ENCODE measurements at places on chromosomes 6 and 20.

DNA sequence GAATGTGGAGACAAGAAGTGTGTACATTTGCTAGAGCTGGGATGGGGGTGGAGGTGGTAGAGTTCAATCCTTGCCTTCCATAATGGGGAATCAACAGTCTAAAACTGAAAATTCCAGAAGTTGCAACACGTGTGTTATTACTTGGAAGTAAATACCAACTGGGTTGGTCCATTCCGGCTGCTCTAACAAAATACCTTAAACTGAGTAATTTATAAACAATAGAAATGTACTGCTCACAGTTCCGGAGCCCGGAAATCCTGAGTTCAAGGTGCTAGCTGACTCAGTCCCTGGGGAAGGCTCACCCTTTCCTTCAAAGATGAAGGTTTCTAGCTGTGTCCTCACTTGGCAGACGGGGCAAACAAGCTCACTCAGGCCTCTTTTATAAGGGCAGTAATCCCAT, 59.0 kb downstream of the RIN2 start:
- DNase-seq, result no peak

GRCh38 chr6:119122336-119122735, 43.9 kb upstream of the FAM184A start:
- no peak for DNase-seq

DNA sequence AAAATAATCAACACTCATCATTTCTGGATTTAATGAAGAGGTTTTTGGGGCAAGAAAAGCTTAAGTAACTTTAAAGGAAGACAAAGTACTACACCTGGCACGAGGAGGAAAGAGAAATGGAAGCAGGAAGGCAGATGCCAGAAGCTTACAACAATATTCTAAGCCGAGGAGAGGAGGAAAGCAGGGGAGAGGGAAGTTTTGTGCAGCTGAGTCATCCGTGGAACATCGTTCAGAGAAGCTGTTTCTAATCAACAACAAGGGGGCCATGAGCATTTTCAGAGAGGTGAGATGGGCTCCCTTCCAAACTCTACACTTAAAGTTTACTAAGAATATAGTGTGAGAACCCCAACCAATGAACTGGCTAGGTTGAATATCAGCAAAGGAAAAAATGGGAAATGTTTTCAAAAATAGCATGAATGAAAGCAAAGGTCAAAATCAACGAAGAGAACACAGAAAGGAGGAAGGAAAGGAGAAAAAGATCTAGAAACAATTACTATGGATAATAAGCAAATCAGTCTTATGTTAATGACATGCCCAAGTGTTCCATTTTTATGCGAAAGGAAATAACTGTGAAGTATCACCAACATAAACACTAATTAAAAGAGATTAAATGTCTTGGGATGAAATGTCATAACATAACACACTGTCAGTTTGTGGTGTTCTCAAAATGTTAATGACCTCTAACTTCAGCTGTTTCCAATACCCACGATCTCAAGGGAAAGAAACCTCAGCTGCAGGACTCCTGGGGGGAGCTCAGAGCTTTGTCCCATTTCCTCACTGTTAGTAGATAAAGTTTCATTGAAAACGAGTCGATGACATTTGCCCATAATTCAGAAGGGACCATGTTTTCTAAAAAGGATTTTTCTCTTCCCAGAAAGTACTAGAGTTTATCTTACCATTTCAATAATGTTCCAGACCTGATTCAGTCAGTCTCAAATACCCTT, 203.4 kb upstream of the STXBP5 start:
- no peak for DNase-seq

GRCh38 chr6:137766596-137767370, 100.3 kb upstream of the TNFAIP3 start:
- no peak for DNase-seq

DNA sequence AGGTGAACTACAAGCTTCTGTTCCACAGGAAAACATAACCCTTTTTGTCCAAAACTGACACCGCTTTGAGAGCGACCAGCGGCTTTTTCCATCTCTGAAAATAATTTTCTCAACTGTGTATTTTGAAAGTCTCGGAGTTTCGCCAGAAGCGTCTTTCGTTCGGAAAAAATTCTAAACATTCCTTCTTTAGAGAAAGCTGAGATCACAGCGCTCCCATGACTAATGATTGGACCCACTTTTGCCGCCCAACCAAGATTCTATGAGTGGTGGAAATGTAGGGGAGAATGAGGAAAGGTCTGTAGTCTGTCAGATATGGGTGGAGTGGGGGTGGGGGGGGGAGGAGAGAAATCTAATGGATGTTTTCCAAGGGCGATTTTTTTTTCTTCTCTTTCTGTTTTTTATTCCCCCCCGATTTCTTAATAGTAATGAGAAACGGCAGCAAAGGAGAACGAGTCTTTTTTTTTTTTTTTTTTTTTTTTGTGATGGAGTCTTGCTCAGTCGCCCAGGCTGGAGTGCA, 189.3 kb downstream of the TRIM27 start:
- DNase-seq, result no peak

DNA sequence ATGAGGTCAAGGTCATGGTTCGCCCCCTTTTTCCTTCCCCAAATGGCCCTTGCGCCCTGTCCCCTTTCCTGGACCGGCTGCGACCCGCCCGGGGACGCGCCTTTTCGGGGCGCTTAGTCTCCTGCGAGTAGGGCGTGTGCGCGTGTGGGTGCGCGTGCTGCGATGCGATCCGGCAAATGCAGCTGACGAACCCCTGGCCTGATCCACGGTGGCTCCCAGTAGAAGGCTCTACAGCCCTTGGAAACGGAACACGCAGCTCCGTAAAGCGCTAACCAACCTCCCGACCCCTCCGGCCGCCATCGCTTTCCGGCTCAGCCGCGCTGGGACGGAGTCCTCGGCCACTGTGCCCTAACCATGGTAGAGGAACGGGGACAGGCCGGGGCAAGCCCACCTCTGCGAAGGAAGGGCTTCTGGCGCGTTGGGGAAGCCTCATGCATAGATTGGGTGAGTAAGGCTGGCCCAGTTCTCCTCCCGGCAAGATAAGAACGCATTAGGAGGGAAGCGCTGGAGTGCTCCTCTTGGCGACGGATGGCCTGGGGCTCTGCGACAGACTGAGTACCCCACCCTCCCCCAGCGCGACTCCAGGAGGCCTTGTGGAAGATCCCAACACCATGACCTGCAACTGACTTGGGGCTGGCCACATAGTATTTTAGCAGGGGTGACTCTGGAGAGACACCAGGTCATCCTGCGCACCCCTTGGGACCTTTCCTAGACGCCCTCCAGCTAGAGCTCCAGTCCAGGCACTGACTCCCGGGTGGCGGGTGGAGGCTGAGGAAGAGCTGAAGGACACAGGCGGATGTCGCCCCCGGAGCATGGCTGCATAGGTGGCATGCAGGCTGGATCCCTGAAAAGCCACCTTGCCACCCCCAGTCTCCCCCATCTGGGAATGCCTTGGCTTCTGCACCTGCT, 1.1 kb upstream of the SLC4A11 start:
- no peak for DNase-seq

- DNase-seq, result peak; percentile 79
Observed at GRCh38 chr6:63636518-63637021, 968 bp downstream of the PHF3 start.

GRCh38 chr6:79702691-79703090, 71.6 kb downstream of the SH3BGRL2 start:
- peak; percentile 38 for DNase-seq

DNA sequence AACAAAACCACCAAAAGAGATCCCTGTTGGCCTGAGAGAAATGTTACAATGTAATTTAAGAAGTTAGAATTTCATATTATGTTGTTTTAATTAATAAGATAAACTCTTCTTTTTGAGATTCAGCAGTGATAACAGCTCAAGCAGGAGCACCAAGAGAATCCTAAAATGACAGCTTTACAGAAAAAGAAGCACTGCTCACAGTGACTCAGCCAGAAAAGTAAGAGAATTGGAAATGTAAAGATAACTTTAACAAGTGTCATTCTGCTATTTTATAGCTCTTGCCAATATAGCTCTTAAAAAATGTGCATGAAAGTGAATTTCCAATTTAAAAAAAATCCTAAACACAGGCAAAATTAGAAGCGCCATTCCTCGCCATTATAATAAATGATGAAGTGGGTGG, 111.3 kb downstream of the UBE3D start:
- no peak for DNase-seq

GRCh38 chr6:15427331-15428070, 181.6 kb downstream of the JARID2 start:
- DNase-seq, result no peak

- peak; percentile 59 for DNase-seq
Observed at GRCh38 chr6:96939007-96939805, 14.7 kb downstream of the KLHL32 start.

DNA sequence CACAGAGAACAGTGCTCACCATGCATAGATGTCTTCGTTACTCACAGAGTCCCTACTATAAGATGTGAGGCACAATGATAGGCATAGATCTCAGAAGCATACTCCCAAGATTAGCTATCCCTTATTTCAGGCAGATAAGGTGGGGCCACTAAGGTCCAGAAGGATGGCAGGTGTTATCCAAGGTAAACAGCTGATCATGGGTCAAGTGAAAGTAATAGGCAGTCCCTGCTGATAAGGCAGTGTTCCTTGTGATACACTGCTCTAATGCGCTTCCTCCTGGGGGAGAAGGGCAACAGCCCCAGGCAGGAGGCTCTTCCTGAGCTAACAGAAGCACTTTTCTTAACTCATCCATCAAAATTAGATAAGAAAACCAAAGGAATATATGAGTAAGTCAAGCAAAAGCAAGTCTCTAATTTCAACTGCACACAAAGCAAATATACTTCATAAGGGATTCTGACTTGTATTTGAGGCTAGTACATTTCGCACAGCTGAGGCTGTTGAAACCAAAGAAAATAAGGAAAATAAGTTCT, 42.2 kb downstream of the METTL24 start:
- DNase-seq, result no peak

DNA sequence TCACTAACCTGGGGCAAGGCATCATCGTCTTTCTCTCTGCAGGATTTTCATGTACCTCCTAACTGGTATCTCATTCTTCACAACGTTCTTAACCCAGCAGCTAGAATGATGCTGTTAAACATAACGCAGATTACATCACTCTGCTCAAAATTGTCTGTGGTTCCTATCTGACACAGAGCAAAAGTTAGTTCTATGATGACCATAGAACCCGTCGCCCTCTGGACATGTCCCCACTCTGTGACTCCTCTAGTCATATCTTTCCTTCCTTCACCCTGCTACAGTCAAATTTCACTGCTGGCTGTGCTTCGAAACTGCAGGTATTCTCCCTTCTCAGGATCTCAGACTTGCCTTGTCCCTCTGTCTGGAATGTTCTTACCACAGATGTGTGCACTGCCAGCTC, 87.4 kb upstream of the TPD52L1 start:
- no peak for DNase-seq

- no peak for DNase-seq
Observed at GRCh38 chr6:160078883-160079685, 42.5 kb upstream of the SLC22A1 start.

DNA sequence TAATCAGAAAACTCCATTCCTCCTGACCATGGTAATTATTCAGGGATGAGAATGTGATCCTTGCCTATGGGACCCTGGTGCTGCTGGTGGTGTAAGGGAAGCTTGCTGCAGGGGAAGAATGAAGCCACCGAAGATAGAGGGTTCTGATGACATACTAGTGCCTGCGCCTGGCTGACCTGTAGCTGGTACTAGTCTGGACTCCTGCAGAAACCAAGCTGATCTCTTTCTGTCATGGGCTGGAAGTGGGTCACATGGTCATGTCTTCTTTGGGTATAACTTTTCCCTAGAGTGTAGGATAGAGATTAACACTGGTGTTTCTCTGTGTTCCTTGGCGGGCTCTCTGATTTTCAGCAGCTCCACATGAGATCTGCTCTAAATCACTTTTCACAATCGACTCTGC, 8.6 kb upstream of the SLC4A11 start:
- DNase-seq, result no peak

DNA sequence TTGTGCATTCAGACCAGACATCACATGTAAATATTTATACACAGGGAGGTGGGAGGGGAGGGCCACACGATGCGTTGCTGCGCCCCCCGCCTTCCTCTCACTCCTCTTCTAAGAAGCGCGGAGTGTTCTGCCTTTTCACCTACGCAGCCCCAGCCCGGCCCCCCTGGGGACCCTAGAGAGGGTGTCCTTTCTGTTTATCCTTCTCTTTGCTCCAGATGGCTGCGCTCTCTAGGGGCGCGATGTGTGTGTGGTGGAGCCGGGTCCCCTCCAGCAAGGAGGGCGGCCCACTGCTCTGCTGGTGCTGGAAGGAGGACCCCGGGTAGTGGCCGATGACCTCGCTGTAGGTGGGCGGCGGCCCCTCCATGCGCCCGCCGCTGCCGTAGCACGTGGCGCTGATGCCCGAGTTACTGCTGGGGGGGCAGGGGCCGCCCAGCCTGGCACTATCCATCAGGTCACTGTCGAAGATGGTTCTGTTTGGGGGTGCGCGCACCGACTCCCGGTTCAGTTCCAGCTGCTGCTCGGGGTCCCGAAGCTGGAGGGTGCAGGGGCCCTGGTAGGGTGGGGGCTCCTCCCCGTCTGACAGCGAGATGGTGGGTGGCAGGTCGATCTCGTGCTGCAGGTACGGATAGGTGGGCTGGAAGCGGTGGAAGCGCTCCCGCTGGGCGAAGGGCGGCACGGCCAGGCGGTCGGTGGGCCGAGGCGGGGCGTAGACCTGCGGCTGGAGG, 31.8 kb upstream of the ZBP1 start:
- DNase-seq, result no peak

GRCh38 chr6:150037526-150038201, 12.3 kb upstream of the RAET1L start:
- no peak for DNase-seq

DNA sequence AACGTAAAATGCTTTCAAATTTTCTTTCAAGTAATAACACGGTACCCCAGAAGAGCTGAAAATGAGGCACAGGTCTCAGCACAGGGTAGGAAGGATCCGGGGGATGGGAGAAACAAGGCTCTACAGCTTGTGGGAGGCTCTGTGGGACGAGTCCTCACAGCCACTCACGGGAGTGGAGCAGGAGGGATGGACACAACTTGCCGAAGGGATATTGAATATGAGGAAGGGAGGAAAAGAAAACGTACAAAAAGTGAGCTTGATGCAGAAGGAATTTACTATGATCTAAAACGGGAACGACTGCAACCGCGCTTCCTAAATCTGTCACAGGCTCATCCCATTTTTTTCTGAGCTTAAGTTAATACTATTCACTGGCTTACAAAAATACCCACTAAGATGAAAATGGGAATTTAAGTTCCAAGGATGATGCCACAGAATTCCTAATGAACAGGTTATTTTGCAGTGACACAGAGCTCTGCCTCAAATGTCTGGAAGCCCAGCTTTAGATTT, 72.9 kb downstream of the FYN start:
- DNase-seq, result no peak

- no peak for DNase-seq
Observed at GRCh38 chr6:134870677-134871498, 79.0 kb downstream of the ALDH8A1 start.

GRCh38 chr6:1482381-1483166, 93.2 kb downstream of the FOXF2 start:
- no peak for DNase-seq
